ENCODE measurements at places on chromosomes 13 and 19.

- no peak for DNase-seq
These were observed 5.9 kb downstream of the ADAT3 start for GRCh38 chr19:1911098-1911497.

DNA sequence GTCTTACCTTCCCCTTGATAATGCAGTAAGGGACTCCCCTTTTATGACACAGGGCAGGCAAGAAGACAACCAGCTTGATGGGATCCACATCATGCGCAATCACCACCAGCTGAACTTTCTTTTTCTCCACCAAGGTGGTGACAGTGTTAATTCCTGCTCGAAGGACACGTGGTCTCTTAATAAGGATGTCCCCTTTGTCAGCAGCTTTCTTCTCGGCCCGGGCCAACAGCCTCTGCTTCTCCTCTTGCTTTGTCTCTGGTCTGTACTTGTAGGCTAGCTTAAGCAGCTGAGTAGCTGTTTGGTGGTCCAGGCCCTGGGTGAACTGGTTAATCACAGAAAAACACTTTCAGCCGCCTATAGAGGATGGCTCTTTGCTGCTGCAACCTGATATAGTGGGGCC lies 8.0 kb downstream of the ZNF431 start:
- DNase-seq = no peak

GRCh38 chr13:71870100-71870499 lies 3.1 kb upstream of the DACH1 start:
- no peak for DNase-seq

- DNase-seq = no peak
These were observed 49.4 kb downstream of the FAM124A start for GRCh38 chr13:51271528-51272085.
